ENCODE measurements at places on chromosomes 13 and 19. TPM values are rescaled to one million over a fixed set of nuclear protein-coding genes. Genes with fewer than 3 reads are reported as not detected.

- H3K27ac ChIP-seq = no peak overlapping the region
- H3K4me1 ChIP-seq = no peaks in the 10 kb centered on the region
- H3K36me3 ChIP-seq = no peaks in the 10 kb centered on the region
- no peaks in the 10 kb centered on the region for H3K27me3 ChIP-seq
- DNase-seq = no peak
- no peak overlapping the region for H3K4me3 ChIP-seq
These were observed 465.1 kb downstream of the SLITRK5 start for GRCh38 chr13:88136098-88136790.

GRCh38 chr13:59747529-59747928 is 416.2 kb downstream of the DIAPH3 start:
- H3K4me1 ChIP-seq = no peaks in the 10 kb centered on the region
- H3K27ac ChIP-seq = no peak overlapping the region
- H3K36me3 ChIP-seq = no peaks in the 10 kb centered on the region
- H3K4me3 ChIP-seq = no peak overlapping the region
- no peak for DNase-seq
- no peaks in the 10 kb centered on the region for H3K27me3 ChIP-seq

- H3K27me3 ChIP-seq = no peaks in the 10 kb centered on the region
- H3K4me1 ChIP-seq = no peaks in the 10 kb centered on the region
- no peak for DNase-seq
- no peaks in the 10 kb centered on the region for H3K36me3 ChIP-seq
These were observed 5.1 kb downstream of the IRGC start for GRCh38 chr19:43720936-43721335.

DNA sequence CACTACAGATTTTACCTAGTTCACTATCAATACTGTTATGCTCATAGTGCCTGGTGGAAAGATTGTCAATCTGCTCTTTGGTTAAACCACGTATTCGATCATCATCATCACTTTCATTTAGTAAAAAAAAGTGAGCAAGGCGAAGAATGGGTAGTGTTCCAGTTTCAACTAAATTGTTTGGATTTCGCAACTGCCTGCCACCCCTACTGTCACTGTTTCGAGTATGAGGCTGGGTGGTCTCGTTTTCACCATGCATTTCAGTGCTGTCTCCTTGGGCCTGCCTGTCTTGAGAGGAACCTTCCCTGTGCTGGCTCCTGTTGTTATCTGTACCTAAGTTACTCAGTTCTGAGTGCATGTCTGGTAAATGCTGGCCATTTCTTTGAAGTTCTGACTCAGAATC is 8.1 kb downstream of the RNF6 start:
- H3K36me3 ChIP-seq = peaks cover 42% of the 10 kb centered on the region
- H3K4me1 ChIP-seq = no peaks in the 10 kb centered on the region
- H3K4me3 ChIP-seq = no peak overlapping the region
- DNase-seq = no peak
- no peak overlapping the region for H3K27ac ChIP-seq

Gene ZNF835
- polyA plus RNA-seq = not detected

- no peak for DNase-seq
- no peak overlapping the region for H3K4me3 ChIP-seq
- H3K27ac ChIP-seq = no peak overlapping the region
- peaks cover 9% of the 10 kb centered on the region for H3K4me1 ChIP-seq
- H3K27me3 ChIP-seq = peaks cover 46% of the 10 kb centered on the region
- no peaks in the 10 kb centered on the region for H3K36me3 ChIP-seq
These were observed 4.0 kb downstream of the ADGRE2 start for GRCh38 chr19:14774373-14774772.

Gene PRKCG
- 0.34 TPM for polyA plus RNA-seq

Gene MCF2L
- polyA plus RNA-seq = 51.1 TPM

Gene LPAR6
- polyA plus RNA-seq = 11.4 TPM

GRCh38 chr13:34044660-34045080 is 226.7 kb downstream of the RFC3 start:
- H3K4me3 ChIP-seq = no peak overlapping the region
- H3K27ac ChIP-seq = no peak overlapping the region
- H3K4me1 ChIP-seq = no peaks in the 10 kb centered on the region

DNA sequence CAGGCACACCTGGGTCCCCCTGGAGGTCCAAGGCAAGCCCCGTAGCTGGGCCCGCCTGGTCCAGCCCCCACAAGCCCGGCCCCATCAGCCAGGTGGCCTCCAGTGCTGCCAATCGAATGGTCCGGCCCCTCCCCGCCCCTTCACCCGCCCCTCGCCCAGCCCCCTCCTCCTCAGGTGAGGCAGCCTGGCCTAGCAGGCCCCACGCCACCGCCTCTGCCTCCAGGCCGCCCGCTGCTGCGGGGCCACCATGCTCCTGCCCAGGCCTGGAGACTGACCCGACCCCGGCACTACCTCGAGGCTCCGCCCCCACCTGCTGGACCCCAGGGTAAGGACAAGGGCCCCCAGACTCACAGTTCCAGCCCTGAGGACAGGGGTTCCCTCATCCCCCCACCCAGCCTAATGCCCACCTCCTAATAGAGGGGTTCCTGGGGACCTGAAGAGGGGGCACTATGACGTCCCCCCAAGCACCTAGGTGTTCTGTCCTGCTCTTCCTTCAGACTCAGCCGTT is at the start of gene HPN:
Gene HPN, plus strand, starts transcription at position 174 of the 508 bp plus-strand sequence. CDS start 786 bp downstream, outside the sequence.
- no peaks in the 10 kb centered on the region for H3K36me3 ChIP-seq
- H3K27ac ChIP-seq = peak within 1 kb of the TSS; percentile 29
- H3K27me3 ChIP-seq = peaks cover 33% of the 10 kb centered on the region
- peak within 1 kb of the TSS; percentile 10 for H3K4me3 ChIP-seq

Gene IRGC
- not detected for polyA plus RNA-seq

DNA sequence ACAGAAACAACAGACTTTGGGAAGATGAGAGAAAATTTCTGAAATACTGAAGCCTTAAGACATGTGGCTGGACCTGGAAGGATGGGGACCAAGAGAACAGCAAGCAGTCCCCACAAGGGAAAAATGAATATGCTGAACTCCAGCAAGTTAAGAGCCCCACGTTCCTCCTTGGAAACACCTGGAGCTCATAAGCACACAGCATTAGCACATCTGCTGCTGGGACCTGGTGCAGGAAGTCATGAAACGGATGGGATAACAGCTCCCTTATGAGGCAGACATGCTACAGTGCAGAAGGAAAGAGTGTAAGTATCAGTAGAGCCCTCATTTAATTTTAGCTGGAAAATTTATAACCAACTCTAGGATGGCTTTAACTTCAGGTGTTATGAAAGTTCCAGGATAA is 67.3 kb downstream of the SLC15A1 start:
- no peaks in the 10 kb centered on the region for H3K4me1 ChIP-seq
- no peaks in the 10 kb centered on the region for H3K36me3 ChIP-seq
- no peak overlapping the region for H3K4me3 ChIP-seq
- H3K27ac ChIP-seq = no peak overlapping the region

DNA sequence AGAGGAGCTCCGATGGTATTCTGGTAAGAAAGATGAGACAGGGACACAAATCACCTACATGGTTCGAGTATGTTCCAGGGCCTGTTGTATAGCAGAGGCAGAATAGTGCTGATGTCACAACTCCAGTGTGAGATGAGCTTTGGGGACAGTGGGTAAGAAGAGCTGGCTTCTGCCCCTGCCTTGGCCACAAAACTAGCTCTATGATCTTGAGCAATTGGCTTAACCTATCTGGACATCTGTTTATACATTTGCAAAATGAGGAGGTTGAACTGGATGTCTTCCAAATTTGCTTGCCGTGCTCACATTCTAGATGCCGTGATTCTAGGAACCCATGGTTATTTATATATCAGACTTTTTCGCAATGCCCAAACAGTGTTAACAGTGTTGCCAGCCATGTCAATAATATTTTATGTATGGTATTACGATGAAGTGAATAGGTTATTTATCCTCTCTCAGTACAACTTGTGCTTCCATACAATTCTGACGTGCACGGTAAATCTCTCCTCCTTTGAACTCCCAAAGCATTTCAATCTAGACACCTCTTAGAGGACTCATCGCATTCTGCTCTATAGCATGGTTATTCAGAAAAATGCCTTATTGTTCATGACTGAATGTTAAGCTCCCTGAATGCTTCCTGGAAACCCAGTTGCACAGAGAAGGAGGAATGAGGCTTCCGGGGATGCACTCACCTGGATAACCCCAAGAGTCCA is 316.0 kb downstream of the FOXO1 start:
- H3K4me3 ChIP-seq = no peak overlapping the region
- H3K4me1 ChIP-seq = peaks cover 32% of the 10 kb centered on the region
- no peak for DNase-seq
- H3K27ac ChIP-seq = no peak overlapping the region
- H3K36me3 ChIP-seq = no peaks in the 10 kb centered on the region

Gene NKPD1
- not detected for polyA plus RNA-seq

DNA sequence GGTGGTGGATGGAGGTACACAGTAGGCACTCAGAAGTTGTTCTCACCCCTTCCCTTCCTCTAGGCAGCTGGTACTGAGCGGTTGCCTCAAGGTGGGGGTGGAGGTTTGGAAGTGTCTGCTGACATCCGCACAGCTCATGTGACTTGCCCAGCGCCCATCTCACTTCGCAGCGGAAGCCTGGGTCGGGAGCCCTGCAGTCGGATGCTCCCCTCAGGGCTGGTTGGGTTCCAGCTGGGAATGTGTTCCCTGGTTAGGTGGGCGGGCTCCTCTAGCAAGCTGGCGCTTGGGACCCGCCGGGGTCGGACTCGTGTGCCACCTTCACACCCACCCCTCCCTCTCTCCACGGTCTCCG is 10.2 kb downstream of the PPP1R37 start:
- no peak overlapping the region for H3K27ac ChIP-seq
- DNase-seq = peak; percentile 73

- no peaks in the 10 kb centered on the region for H3K27me3 ChIP-seq
- no peaks in the 10 kb centered on the region for H3K36me3 ChIP-seq
- no peak overlapping the region for H3K4me3 ChIP-seq
These were observed 4.9 kb upstream of the TEX26 start for GRCh38 chr13:30927595-30927994.

DNA sequence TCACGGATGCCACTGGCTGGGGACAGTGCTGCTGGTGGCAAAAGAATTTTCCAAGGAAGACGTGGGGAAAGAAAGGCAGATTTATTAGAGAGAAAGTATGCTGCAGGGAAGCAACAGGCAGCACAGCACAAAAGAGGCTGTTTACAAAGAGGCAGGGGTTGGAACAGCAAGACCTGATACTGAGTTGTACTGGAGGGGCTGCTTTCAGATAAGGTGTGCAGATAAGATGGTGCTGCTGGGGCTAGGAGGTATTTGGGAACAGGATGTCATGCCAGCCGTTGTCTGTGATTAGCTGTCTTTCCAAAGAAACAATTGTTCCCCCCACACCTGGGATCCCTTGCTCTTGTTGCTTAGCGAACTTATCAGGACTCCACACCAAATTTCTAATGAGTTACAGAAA is 2023.3 kb upstream of the PCDH20 start:
- no peaks in the 10 kb centered on the region for H3K4me1 ChIP-seq
- no peak for DNase-seq
- H3K27me3 ChIP-seq = no peaks in the 10 kb centered on the region
- H3K27ac ChIP-seq = no peak overlapping the region
- H3K36me3 ChIP-seq = no peaks in the 10 kb centered on the region

- DNase-seq = no peak
- no peak overlapping the region for H3K4me3 ChIP-seq
- no peaks in the 10 kb centered on the region for H3K27me3 ChIP-seq
These were observed 752.8 kb downstream of the LIG4 start for GRCh38 chr13:107462501-107462900.

Gene CILP2
- polyA plus RNA-seq = 0.29 TPM

DNA sequence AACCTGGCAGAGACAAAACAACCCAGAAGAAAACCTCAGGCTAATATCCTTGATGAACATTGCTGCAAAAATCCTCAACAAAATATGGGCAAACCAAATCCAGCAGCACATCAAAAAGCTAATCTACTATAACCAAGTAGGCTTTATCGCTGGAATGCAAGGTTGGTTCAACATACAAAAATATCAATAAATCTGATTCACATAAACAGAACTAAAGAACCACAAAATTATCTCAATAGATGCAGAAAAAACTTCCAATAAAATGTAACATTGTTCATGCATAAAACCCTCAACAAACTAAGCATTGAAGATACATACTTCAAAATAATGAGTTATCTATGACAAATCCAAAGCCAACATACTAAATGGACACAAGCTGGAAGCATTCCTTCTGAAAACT is 8.8 kb downstream of the ZNF724 start:
- no peaks in the 10 kb centered on the region for H3K4me1 ChIP-seq
- H3K36me3 ChIP-seq = no peaks in the 10 kb centered on the region
- H3K27ac ChIP-seq = no peak overlapping the region

DNA sequence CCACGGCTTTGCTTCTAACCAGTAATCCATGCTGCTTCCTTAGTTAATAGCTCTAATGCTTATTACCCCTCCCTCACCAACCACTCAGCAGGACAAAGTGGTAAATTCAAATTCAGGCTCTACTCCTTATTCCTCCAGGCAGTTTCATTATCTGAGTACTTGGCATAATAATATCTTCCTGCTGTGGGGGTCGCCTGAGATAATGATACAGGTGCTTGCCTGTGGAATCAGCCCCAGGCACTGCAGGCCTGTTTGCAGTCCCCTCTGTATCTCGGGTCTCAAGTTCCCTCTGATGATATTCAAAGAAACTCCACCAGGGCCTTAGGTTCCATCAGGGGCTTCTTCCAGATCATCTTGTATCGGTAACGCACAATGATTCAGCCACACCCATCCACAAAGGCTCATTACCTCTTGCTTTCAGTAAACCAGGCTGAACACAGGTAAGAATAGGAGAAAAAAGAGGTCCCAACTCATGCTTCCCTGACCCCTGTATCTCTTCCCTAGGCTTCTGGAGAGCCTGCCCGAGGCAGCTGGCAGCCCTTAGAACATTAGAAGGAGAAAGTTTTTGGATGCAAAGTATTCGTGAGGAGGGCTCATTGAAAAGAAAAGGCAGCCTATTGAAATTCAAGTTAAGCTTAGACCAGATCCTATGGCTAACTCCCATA is 14.3 kb upstream of the FOXO1 start:
- no peaks in the 10 kb centered on the region for H3K27me3 ChIP-seq
- no peak overlapping the region for H3K4me3 ChIP-seq
- no peak overlapping the region for H3K27ac ChIP-seq

Gene REX1BD
- 79.1 TPM for polyA plus RNA-seq

DNA sequence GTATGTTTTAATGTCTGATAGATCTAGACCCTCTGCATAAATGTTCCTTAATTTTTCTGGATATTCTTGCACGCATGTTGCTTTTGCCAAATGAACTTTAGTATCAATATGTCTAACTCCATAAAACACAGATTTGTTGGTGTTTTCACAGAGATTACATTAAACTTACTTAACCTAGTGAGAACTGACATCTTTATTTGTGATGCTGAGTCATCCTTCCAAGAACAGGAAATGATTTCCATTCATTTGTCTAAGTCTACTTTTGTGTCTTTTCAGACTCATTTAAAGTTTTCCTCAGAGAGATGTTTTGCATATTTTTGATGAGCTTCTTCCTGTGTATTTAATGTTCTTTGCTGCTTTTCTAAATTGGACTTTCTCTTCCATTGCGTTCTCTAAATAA is 184.0 kb downstream of the SLC7A1 start:
- no peaks in the 10 kb centered on the region for H3K27me3 ChIP-seq
- no peak for DNase-seq
- no peak overlapping the region for H3K27ac ChIP-seq
- no peak overlapping the region for H3K4me3 ChIP-seq

DNA sequence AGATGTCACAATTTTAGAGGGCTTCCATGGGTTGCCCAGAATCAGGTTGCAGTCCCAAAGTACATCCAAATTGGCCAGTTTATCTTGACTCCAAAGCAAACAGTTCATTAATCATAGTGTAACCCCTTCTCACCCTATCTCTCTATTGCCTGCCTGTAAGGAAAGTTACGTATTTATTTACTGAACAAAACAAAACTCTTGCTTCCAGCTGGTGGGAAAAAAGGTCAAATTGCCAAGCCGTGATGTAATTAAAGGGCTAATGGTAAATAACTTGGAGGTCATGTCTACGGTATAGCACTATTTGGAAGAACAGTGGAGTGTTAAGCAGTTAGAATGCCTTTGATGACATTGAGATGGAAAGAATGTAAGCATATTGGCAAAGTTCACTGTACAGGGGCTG is 214.0 kb downstream of the DLEU7 start:
- no peaks in the 10 kb centered on the region for H3K4me1 ChIP-seq
- no peak for DNase-seq
- no peaks in the 10 kb centered on the region for H3K27me3 ChIP-seq
- no peak overlapping the region for H3K27ac ChIP-seq
- no peaks in the 10 kb centered on the region for H3K36me3 ChIP-seq

Data from sigmoid colon (tissue), 7 donors.